ENCODE measurements at places on chromosomes 11 and 22.

GRCh38 chr11:18704045-18704645 lies 5.6 kb downstream of the TMEM86A start:
- DNase-seq = no peak

GRCh38 chr22:26135806-26136205 lies 33.5 kb upstream of the SEZ6L start:
- no peak for DNase-seq

DNA sequence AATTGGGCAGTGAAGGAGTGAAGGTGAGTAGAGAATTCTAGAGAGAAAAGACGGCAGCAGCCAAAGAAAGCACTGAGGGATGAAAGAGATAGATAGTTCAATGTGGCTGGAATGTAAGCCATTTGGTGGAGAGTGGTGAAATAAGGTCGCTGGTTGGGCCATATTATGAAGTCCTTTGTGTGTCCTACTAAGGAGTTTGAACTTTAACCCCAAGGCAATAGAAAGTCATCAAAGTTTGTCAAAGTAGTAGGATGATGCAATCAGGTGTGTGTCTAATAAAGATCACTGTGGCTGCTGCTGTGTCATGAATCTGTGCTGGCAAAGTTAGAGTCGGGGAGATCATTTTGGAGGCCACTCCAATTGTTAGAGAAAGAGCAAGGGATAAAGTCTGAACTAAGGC lies 18.7 kb downstream of the RNF121 start:
- no peak for DNase-seq

- no peak for DNase-seq
Observed at GRCh38 chr11:8194956-8195355, 26.1 kb upstream of the RIC3 start.

DNA sequence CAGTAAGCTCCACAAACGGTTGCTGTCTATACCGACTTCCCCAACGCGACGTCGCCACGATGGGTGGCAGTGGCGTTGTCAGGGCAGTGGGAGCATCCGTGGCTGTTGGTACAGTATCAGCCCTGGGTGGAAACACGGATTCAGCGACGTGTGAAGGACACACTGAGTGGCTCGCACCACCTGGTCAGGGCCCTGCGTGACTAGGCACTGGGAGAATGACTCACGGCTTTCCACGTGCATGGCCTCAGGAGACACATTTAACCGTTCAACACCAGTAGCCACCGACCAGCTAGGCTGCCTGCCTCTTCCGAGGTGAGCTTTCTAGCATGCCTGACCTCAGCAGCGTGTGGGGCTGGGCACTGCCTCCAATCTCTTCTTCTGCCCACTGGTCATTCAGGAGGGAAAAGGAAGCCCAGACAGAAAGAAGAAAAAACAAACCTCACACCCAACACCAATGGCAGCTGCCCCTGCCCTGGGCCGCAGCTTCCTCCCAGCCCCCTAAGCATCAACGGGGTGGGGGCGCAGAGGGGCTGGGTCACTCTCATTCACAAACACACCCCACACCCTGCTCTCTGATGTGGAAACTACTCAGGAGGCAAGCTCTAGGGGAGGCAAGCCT lies 59.0 kb downstream of the MYH9 start:
- peak; percentile 12 for DNase-seq

- no peak for DNase-seq
Observed at GRCh38 chr11:8008212-8008611, 21.1 kb downstream of the EIF3F start.

- no peak for DNase-seq
Observed at GRCh38 chr22:37521236-37521739, 2.1 kb upstream of the CARD10 start.

GRCh38 chr11:72704028-72704782 lies 30.0 kb upstream of the PDE2A start:
- no peak for DNase-seq

GRCh38 chr22:47280301-47280700 lies 517.9 kb downstream of the TBC1D22A start:
- DNase-seq = no peak

DNA sequence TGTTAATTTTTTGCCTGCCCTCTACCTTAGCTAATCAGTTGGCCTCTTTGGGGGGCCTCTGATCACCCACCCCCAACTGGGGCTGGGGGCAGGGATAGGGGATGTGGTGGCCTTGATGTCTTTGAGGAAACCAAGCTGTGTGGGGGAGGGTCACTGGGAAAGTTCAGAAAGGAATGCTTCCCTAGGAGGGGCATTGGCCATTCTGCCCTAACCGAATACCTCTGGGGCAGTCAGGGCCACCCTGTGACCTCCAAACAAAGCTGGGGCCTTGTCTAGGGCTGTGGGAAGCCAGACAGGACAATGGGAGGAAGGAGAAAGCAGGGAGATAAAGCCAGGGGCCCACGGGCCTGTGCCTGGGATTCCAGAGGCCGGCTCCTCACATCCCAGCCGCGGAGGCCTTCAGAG lies 97.5 kb downstream of the TSPAN18 start:
- no peak for DNase-seq

GRCh38 chr11:719214-720016 lies 13.4 kb downstream of the EPS8L2 start:
- DNase-seq = no peak

GRCh38 chr22:31577711-31578110 lies 81.4 kb downstream of the SFI1 start:
- DNase-seq = no peak

DNA sequence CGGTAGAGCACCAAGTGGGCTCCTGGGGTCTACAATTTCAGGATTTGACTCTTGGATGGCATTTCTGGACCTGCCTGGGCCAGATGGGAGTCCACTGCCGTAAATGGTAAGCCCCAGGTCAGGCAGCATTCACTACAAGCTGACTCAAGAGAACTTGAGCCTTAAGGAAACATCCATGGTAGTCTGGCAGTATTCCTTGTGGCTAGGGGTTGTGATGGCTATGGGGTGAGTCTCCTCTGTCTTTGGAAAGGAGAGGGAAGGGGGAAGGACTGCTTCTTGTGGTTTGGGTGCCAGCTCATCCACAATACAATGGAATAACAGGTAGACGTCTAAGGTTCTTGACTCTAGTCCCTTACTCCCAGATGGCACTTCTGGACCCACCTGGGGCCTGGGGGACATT lies 32.3 kb upstream of the POU2AF2 start:
- no peak for DNase-seq

DNA sequence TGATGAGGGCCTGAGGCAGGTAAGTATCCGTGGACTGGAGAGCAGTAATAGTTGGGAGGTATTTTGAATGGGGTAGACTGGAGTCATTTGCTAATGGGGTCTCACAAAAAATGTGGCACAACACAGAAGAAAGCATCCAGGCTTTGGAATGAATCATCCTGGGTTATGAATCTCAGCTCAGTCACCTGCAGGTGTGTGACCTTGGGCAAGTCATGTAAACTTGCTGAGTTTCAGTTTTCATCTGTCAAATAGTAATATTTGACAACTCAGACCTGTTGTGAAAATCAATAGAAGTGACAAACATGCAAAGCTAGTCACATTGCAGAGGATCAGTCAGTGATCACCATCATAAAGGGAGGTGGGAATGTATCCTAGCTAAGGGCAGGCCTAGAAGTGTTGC lies 232.0 kb upstream of the TENM4 start:
- DNase-seq = no peak

DNA sequence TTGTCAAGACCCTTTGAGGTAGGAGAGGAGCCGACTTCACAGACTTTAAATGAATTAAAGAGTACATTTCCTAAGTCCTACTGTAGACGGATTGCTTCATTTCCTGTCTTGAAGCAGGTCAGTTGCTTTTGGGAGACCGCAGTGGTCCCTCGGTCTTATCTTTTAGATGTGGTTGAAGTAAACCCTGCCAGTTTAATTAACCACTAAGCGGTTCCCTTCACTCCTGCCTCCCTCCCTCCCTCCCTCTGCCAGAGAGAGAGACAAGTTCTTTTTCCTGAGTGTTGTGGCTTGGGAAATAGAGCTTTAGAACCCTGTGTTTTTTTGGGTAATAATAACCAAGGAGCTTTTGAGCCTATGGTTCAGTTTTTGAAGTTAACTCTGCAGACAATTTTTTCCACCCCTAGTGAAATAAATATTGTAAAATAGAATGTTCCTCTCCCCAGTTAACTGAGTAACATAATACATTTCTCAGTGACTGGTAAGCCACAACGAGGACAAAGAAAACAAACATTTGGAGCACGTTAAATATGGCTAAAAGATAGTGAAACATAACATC lies 147.5 kb downstream of the LDLRAD3 start:
- peak; percentile 59 for DNase-seq

GRCh38 chr11:35841733-35842132 lies 102.1 kb upstream of the LDLRAD3 start:
- DNase-seq = no peak

DNA sequence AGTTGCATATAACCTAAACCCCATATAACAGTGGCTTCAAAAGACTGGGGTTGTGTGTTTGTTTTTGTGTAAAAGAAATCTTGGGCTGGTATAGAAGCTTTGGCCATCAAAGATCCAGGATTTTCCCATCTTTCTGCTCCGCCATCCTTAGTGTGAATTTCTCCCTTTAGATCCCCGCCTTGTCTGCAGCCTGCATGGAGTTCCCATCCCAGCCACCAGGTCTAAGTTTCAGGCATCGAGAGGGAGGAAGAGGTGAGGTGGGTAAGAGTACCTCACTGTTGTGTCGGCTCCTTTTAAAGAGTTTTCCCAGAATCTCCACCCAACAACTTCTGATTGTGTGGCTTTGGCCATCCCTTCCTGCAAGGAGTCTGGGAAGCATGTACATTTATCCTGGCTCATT lies 195.5 kb upstream of the SORL1-AS1 start:
- DNase-seq = no peak

DNA sequence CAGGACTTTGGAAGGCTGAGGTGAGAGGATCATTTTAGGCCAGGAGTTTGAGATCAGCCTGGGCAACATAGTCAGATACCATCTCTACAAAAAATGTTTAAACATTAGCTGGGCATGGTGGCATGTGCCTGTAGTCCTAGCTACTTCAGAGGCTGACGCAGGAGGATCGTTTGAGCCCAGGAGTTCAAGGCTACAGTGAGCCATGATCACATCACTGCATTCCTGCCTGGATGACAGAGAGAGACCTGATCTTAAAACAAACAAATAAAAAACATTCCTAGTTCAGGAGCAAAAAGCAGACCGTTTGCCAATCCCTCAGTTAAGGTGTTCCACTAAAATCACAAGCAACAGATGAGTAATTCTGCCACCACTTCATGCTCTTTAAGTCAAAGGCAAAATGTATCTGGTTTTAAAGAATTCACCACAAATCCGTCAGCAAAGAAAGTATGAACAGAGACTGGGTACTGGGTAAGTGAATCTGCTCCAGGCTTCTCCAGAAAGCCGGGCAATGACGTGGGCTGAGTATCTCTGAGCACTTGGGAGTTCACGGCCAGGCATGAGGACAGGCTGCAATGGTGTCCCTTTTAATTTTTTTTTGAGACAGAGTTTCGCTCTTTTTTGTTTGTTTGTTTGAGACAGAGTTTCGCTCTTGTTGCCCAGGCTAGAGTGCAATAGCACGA lies 19.5 kb downstream of the CLTCL1 start:
- DNase-seq = no peak

- DNase-seq = no peak
Observed at GRCh38 chr11:61869429-61869707, 22.0 kb downstream of the FADS3 start.

DNA sequence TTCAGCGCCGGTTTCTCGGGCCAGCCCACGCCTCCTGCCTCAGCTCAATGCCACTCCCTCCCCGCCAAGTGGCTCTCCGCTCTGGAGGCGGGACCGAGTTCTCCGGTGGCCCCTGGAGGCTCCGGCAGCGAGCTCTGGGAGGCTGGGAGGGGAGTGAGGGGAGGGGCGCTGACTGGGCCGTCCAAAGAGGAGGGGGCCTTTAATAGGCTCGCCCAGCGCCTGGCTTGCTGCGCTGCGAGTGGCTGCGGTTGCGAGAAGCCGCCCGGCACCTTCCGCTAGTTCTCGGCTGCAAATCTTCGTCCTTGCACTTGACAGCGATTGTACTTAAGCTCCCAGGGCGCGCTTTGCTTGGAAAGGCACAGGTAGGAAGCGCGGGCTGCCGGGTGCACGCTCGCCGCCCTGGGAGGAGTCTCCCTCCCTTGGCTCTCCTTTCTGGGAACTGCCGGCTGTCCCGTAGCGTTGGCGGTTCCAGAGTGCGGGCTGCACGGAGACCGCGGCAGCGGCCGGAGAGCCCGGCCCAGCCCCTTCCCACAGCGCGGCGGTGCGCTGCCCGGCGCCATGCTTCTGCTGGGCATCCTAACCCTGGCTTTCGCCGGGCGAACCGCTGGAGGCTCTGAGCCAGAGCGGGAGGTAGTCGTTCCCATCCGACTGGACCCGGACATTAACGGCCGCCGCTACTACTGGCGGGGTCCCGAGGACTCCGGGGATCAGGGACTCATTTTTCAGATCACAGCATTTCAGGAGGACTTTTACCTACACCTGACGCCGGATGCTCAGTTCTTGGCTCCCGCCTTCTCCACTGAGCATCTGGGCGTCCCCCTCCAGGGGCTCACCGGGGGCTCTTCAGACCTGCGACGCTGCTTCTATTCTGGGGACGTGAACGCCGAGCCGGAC lies at the start of gene ADAMTS15:
ADAMTS15 (plus strand) TSS at position 230 of the 894 bp plus-strand sequence; CDS start at position 559, 329 bp downstream.
- DNase-seq = no peak

GRCh38 chr11:111976767-111977145 lies 39.6 kb downstream of the DIXDC1 start:
- DNase-seq = no peak

DNA sequence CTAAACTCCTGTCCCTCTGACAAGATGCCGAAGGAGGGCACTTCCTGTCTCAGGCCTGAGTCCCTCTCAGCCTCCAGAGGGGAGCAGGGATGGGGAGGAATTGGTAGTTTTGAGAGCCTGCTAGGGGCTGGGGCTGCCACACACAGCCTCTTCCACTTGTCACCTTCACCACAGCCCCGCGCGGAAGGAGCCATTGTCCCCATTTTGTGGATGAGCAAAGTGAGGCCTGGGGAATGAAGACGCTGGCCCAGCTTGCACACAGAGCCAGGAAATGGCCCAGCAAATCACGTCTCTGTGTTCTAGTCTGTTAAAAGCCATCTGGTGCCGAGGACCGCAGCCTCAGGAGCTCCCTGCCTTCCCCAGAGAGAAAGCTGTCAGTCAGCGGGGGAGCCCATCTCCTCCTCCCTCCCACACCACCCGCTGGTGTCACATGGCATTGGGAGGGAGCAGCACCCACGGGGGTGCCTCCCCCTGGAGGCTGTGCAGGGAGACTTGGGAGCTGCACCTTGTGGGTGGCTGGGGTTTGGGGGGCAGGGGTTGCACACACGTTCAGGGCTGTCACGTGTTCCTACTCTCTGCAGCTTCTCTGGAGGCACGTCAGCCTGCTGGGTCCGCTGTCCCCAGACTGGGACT lies 34.6 kb downstream of the RASD2 start:
- no peak for DNase-seq

DNA sequence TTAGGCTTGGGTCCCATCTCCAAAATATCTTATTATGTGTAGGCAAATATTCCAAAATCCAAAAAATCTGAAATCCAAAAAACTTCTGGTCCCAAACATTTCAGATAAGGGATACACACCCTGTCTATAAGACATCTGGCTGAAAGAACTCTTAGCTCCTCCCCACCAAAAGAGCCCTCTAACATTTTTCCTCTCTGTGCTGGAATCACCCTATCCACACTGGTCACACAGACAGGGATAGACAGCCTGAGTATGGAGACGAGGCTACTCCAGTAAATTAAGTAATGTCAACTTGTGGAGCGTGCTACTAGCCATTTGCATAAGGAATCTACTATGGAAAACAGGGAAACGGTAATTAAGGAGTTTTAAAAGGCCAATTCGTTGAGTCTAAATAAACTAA lies 24.9 kb downstream of the ATP6V1E1 start:
- DNase-seq = no peak

- DNase-seq = no peak
Observed at GRCh38 chr22:23268877-23269276, 88.6 kb downstream of the BCR start.
